ENCODE measurements at places on chromosomes 16 and 17.

DNA sequence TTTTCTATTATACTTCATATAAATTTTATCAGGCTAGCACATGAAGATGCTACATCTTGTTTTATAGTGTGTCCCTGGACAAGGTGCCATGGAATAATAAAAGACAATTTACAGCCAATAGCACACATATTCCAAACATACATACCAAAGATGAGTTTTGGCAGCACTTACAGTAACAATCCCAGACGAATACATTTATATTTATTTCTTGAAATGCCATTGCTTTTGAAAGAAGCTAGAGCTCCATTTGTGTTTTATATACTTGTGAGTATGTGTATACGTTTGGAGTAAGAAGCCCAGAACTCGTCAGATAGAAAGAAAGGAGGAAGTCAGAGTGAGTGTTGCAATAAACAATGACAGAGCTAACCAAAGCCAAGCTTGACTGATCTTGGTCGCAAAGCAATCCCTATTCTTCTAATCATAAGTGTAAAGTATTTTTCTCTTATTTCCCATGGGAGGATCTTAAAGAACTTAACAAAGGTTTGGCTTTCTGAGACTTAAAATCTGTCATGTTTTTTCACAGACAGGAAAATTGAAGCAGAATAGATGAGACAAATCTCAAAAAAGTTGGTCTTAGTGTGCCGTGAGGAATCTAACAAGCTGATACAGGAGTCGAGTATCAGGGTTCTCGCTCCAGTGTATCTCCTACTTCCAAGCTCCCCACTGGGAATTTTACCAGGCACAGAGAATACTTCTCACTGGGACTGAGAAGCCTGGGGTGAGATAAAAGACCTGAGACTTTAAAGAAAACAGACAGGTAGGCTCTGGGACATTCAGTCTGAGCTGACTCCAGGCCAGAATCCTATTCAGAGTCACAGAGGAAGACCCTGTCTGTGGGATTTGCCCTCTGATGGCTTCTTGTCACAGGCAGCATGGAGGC, 175.4 kb downstream of the AATF start:
- DNase-seq = no peak

DNA sequence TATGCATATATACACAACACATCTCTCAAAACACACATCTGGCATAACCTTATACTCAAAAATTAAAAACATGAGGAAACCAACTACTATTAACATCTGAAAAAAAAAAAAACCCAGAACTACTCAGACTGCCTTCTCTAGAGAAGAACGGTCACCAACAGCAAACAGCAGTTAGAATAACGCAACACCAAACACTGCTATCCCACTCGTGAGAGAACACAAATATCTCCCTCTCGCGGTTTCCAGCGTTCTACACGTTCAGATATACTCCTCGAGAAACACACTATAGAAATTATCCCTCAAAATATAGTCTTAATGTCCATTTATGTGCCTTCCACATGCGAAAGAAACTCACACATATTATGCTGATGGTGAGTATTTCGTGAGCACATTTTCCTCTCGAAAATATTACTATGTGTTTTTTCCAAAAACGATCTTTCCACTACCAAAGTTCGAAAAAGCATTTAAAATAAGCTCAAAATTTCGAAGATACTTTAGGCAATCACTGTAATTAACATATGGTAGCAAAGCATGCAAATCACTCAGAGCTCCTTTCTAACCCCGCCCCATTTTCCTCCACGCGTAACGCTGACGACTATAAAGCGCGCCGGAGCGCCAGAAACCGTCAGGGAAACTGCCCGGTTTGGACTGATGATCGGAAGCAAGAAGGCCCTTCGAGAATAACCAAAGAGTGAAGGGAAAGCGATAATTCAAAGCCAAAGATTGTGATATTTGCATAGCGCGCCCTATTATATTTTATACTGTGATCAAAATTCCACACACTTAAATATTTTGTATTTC, 60.1 kb downstream of the TEX14 start:
- peak; percentile 97 for DNase-seq

DNA sequence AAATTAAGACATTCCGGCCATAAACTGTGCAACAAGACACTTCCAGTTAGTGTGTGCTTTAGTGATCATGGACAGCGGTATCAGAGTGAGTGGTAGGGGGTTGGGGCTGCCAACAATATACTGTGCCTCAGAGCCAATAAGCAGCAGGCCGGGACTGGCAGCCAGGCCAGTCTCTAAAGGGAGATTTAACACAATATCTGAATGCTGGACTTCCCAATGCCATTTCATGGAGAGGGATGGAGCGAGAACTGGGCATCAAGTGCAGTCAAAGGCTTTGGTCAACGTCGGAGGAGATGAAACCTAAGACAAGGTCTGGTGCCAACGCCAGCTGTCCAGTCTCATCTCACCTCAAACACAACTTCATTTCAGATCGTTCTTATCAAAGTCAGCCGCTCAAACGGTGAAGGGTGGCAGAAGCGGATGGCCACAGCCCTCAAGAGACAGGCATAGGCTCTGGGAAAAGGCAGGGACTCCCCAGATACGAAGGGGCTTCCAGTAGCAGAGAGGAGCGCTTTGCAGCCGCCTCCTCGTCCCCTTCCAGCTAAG, 935 bp downstream of the USP32 start:
- peak; percentile 22 for DNase-seq

- no peak for DNase-seq
These were observed 9.6 kb downstream of the ZNF205 start for GRCh38 chr16:3121851-3122467.

DNA sequence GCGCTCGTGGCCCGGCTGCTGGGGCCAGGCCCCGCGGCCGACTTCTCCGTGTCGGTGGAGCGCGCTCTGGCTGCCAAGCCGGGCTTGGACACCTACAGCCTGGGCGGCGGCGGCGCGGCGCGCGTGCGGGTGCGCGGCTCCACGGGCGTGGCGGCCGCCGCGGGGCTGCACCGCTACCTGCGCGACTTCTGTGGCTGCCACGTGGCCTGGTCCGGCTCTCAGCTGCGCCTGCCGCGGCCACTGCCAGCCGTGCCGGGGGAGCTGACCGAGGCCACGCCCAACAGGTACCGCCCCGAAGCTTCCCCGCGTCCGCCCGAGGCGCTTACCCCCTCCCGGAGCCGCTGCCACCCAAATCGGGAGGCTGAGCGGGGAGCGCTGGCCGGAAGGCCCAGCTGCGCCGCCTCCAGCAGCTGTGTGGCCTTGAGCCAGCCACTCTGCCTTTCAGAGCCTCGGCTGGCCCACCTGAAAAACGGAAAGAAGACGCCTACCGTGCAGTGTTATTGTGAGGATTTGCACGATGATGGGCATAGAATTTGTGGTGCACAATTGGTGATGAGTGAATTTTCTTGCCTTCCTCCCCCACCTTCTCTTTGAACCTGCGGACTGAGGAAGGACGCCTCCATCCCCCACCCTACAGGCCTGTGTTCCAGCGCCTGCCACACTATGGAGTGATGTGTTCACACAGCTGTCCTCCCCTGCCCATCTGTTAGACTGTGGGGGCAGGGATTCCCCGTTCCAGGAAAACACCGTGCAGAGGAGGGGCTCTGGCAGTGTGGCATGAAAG, 523 bp downstream of the NAGLU start:
- DNase-seq = peak; percentile 72

DNA sequence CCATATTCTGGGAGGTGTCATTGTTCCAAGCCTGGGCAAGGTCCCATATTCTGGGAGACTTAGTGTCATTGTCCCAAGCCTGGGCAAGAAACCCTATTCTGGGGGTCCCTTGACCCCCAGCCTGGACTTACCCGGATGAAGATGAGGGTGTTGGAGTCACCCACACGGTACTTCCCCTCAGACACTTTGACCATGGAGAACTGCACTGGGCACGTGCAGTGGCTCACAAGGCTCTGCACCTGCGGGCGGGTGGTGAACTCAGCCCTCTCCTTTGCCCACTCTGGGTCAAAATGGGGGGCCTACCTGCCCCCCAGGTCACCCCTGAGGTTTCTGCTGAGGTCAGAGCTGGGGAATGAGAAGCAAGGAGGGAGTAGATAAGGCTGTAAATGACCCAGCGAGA, 4.1 kb downstream of the GAS2L2 start:
- DNase-seq = no peak

DNA sequence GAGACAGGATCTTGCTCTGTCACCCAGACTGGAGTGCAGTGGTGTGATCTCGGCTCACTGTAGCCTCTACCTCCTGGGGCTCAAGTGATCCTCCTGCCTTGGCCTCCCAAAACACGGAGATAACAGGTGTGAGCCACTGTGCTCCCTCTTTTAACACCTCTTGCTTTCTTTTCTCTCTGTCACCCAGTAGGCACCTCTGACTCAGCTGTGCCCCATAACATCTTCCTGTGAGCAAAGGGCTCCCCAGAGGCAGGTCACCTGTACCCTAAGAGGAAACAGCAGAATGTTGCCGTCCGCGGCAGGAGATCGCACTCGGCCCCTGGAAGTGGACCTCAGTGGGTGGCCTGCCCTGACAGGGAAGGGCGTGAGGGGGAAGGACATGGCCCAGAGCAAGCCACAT, 918 bp upstream of the NLRC3 start:
- DNase-seq = peak; percentile 61

- peak; percentile 14 for DNase-seq
These were observed 16.2 kb upstream of the CD300E start for GRCh38 chr17:74639704-74640151.

DNA sequence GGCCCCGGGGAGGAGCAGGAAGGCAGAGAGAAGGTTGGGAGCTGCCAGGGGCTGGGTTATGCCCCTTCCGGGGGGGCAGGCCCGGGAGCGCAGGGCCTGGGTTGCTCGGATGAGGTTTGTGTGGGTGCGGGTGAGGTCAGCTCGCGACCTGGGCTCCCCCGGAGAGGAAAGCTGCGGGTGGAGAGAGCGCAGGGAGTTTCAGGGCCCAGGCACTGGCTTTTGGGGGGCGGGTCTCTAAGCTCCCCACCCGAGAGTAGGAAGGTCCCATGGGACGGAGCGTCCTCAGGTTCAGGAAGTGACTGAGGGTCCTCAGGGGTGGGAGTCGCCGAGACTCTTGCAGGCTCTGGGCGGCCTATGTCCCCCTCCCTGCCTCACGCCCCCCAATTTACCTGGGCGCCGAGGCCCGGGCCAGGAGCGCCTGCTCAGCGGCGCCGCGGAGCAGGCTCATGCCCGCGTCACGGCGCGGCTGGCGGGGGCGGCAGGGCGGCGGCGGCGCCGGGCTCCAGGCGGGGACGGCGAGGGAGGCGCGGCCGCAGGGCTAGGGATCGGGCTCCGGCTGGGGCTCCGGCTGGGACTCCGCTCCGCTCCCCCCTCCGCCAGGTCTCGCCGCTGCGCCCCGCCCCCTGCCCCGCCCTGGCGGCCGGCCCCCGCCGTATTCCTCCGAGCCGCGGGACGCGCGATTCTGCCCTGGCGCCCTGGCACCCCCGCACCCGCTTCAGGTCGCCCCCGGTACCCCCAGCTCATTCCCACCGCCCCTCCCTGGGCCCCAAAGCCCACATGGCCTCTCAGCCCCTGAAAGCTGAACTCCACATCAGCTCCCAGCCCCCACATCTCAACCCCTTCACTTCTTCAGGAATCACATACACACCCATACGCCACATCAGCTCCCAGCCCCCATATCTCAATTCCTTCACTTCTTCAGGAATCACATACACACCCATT, at the start of gene DOK4:
Gene DOK4, minus strand, starts transcription at position 578 of the 942 bp plus-strand sequence. CDS start 6,986 bp downstream, outside the sequence.
- peak; percentile 81 for DNase-seq

DNA sequence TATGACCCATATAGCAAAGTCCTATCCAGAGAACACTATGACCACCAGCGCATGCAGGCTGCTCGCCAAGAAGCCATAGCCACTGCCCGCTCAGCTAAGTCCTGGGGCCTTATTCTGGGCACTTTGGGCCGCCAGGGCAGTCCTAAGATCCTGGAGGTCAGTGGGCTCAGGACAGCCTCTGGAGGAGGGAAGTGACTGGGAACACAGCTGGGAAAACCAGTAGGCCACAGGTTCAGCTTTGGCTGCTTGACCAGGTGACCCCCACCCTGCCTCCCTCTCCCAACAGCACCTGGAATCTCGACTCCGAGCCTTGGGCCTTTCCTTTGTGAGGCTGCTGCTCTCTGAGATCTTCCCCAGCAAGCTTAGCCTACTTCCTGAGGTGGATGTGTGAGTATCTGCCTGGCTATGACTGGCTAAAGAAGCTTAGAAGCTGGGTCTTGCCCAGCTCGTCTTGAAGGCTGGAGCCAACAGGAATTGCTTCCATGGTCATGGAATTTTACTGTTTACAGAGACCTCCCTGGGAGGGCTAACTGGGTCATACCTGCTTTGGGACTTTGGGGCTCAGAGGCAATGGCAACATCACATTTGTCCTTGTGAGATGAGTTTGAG, 1.5 kb upstream of the OVCA2 start:
- DNase-seq = no peak

DNA sequence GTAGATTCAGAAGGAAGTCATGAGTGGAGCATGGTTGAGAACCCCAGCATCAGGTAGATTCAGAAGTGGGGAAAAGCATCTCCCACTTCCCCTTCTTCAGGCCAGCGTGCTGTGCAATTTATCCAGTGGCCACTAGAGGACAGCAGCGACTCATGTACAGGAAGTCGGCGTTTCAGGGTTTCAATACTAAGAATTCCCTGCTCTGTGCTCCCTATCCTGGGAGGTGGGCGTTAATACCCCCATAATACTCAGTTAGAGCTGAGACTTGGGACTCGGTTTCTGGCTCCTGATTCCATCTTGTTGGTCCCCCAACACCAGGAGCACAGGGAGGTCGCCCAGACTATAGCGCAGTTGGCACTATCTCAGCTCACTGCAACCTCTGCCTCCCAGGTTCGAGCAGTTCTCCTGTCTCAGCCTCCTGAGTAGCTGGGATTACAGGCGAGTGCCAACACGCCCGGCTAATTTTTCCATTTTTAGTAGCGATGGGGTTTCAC, 75.3 kb upstream of the AMZ2 start:
- peak; percentile 81 for DNase-seq

- DNase-seq = no peak
These were observed 9.8 kb downstream of the MSRB1 start for GRCh38 chr16:1933097-1933661.

- DNase-seq = no peak
These were observed 14.7 kb downstream of the RABEP2 start for GRCh38 chr16:28910086-28911031.

DNA sequence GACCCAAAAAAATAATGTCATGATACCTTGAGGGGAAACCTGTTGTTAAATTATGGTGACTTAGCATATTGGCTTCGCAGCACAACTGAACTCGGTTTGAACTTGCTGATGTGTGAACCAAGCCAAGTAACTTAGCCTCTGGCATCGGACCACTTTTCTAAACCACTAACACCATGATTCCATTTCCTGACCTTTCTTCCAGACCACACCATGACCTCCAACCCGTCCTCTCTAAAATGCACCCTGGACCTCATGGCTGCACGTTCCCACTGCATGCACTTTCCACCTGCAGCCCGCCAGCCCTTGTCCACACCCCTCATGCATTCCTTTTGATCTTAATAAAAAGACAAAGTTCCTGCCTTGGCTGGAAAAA, 29.3 kb downstream of the DYNLRB2 start:
- DNase-seq = no peak

DNA sequence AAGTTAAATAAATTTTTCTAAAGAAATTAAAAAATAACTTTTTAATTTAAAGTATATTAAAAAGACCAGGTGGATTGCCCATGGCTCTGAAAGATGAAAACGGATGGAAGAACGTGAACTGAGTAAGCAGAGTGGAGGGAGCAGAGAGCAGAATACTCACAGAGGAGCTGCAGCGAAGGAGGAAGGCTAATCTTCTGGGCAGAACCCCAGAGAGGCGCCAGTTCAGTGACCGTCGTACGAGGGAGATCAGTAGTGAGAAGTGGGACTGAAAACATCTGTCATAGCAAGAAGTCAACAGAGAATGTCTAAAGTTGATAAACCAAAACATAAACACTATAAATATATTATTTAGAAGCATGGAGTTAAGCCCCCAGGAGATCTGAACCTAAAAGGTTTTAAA, 34.9 kb downstream of the UBE2G1 start:
- DNase-seq = no peak

Measured in CD4-positive, alpha-beta T cell treated with Interleukin-21 for 1 hour (primary cell).